ENCODE measurements at places on chromosomes 3 and 15.

GRCh38 chr15:66040211-66040892 lies 171.1 kb downstream of the RAB11A start:
- no peak for DNase-seq

- no peak for DNase-seq
These were observed 4.4 kb upstream of the IRAK2 start for GRCh38 chr3:10160346-10160745.

- DNase-seq = no peak
These were observed 17.8 kb downstream of the EDEM1 start for GRCh38 chr3:5205165-5205941.

DNA sequence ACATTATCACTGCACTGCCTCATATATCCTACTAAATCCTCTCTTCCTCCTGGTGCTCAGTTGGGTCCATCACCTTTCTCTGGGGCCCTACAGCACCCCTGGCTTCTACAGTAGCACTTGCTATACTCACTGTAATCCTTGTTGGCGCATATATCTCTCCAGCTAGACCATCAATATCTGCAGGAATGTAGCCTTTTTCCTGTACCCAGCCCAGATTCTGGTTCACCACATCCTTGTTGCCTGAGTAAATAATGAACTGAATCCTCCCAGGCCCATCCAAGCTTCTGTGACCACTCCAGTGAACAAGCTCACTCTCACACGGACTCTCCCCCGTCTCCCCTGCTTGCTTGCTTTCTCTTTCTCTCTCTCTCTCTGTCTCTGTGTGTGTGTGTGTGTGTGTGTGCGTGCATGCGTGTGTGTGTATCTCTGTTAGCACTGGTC lies 62.5 kb upstream of the LIPC start:
- DNase-seq = no peak

GRCh38 chr3:135238871-135239614 lies 444.0 kb downstream of the EPHB1 start:
- no peak for DNase-seq

DNA sequence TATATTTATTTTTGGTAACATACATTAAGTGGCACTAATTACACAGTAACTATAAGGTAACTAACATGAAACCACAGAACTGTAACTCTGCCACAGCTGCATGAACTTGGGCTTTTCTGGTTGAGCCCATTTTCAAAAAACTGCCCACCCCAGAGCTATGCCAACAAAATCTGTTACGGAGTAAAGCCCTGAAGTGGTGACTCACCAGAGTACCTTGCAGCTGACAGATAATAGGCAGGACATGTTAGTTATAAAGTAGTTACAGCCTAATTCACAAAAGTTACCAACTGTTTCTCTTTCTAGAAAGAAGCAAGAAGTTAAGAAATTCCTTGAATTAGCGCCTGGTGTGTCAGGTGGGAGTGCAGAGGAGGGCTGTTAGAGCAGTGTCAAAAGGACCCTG lies 1.5 kb upstream of the GPX1 start:
- no peak for DNase-seq

GRCh38 chr3:160921020-160921635 lies 165.1 kb downstream of the PPM1L start:
- no peak for DNase-seq

DNA sequence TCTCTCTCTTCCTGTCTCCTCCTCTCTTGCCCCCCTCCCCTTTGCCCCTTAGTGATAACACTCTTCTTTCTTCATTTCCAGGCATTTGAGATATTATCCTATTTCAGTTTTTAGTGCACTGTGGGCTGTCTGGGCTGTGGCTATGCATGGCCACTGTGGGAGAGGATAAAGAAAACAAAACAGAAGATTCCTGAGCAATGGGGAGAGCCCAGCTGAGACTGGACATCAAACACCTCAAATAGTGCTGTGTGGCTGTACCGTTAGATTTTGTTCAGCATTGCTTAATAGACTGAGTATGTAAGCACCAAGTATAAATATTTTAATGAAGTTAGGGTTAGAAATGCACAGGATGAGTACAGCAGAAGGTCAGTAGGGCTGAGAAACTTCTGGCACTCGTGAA lies 7.9 kb upstream of the GBE1 start:
- no peak for DNase-seq

DNA sequence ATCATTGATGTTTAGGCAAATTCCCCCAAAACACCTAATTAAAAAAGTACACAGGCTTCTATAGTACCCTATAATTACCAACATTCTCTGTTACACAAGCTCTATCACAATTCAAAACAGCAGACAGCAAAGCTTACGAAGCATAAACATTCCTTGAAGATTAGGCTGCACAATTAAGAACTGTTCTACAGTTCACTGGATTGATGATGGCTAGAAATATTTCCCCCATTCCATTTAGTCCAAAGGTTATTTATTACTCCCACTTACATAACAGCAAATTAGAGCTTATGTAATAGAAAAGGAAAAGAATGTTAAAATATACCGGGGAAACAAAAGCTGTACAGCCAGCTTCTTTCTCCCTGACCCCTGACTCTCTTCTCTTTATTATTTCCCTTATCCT lies 49.3 kb downstream of the UACA start:
- DNase-seq = no peak

DNA sequence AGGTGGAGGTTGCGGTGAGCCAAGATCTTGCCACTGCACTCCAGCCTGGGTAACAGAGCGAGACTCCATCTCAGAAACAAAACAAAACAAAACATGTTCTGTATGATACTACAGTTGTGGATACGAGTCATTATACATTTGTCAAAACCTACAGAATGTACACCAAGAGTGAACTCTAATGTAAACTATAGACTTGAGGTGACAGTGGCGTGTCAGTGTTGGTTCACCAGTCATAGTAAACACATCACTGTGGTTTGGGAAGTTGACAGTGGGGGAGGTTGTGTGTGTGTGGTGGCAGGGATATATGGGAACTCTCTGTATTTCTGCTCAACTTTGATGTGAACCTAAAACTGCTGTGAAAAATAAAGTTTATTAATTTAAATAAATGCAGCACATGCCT lies 33.0 kb upstream of the GNB5 start:
- no peak for DNase-seq

DNA sequence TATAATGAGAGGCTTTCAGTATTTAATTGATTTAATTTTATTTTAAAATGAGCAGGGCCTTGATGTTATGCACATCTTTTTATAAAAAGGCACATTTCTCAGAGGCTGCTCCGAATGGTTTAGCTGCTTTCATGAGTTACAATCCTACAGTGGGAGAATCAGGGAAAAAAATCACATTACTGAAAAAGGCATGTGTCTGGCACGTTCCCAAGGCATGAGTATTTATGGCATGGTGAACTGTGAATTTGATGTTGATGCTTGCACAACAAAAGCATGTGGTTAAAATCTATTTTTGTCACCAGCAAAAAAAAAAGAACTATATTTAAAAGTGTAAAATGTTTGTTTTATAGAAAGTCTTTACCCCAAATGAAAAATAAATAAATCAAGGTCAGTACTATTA lies 485.2 kb upstream of the ROBO2 start:
- no peak for DNase-seq

- DNase-seq = no peak
These were observed 11.0 kb downstream of the PRKCD start for GRCh38 chr3:53171827-53172505.

DNA sequence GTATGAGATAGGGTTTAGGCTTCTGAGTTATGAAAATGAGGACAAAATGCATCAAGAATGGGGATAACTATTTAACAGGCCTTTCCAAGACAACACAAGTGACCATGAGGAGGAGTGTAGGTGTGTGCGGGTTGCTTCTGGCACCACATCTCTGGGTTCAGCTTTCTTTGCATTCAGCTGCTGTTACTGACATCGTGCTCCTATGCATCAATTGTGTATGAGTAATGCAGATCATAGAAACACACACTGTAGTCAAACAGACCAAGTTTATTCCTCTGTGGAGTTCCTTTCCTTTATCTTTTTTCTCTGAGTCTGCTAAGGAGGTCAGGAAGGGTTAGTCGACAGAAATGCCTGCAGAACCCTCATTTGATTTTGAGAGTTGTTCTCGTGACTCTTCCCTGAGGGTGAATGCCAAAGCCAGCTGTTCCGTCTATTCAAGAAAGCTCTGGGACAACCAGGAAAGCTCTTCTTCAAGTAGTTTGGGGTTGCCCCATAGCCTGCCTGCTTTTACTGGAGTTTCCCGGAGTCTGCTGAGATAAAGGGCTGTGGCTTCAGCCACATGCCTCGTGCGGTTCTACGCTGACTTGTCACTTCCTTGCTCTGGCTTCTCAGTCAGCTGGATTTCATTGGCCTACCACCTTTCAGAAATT lies 136.7 kb upstream of the TLE3 start:
- DNase-seq = no peak

GRCh38 chr3:4818986-4819693 lies 160.1 kb upstream of the BHLHE40 start:
- no peak for DNase-seq

GRCh38 chr15:89469426-89470096 lies 26.8 kb downstream of the RHCG start:
- DNase-seq = no peak

DNA sequence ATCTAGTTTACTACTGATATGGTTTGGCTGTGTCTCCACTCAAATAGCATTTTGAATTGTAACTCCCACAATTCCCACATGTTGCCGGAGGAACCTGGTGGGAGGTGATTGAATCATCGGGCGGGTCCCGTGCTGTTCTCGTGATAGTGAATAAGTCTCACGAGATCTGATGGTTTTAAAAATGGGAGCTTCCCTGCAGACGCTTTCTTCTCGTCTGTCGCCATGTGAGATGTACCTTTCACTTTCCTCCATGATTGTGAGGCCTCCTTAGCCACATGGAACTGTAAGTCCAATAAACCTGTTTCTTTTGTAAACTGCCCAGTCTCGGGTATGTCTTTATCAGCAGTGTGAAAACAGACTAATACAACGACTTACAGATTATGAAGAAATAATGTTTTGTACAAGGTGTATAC lies 35.6 kb upstream of the PYDC2 start:
- DNase-seq = no peak

- DNase-seq = no peak
These were observed 11.2 kb upstream of the P2RY1 start for GRCh38 chr3:152823781-152824180.

DNA sequence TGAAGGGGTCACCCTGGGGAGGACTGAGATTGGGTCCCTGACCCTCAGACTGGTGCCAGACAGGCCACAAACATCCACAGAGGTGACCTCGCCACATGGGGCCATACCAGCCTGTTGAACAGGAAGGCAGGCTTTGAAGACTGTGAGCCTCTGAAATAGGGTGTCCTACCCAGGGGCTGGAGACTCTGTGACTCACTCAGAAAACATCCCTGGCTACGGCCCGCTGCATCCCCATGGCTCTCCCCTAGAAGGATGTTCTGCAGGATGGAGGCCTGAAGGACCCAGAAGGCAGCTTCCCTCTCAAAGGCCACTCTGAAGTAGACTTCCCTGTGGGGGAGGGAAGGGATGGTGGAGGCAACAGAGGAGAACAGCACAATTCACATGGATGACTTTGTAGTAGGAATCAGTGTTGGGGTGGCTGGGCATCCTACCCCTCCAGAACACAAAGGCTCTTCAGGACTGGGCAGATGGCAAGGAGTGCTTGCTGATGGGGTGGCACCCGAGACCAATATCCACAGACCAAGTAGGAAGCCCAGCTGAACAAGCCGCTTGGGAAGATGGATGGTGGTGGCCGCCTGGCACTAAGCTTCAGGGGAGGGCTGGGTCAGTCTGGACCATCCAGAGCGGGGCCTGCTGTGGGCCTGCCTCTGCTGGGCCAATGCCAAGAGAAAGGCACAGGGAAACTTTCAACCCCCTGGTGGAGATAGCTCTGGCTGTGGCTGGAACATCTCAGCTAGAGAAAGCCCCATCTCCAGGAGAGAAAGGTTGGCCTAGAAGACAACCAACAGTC lies 37.6 kb upstream of the DUSP7 start:
- no peak for DNase-seq

DNA sequence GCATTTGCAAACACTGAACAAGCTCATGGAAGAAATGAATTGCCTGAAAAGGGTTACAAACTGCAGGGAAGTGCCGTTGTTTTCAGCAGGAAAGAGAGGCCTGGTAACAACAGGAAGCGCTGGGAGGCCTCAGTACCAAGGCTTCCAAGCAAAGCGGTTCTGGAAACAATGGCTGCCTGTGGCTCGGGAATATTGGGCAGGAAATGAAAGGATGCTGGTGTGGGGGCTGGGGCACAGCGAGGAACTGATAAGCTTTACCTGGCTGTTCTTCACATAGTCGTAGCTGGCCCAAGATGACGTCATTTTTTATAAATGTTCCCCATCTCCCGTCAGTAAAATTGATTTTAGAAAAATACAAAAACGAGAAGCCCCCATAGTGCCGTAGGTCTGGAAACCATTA lies 55.9 kb downstream of the ARHGAP31 start:
- DNase-seq = no peak

DNA sequence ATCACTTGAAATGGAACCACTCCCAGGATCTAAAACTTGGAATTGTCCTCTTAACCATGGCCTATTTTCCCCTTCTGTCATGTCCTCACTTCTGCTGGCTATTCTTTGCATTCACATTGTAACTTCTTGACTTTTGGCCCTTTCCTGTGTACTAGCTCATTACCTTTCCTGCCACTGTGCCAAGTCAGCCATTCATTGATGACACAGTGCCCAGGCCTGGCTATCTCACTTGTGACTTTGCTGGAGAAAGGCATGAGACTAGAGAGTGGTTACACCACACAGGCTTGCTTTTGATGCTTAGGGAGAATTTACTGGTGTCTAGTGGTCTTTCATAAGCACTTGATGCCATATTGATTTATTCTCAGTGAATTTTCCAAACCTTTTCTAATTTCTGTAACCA lies 101.1 kb downstream of the NR1D2 start:
- no peak for DNase-seq

DNA sequence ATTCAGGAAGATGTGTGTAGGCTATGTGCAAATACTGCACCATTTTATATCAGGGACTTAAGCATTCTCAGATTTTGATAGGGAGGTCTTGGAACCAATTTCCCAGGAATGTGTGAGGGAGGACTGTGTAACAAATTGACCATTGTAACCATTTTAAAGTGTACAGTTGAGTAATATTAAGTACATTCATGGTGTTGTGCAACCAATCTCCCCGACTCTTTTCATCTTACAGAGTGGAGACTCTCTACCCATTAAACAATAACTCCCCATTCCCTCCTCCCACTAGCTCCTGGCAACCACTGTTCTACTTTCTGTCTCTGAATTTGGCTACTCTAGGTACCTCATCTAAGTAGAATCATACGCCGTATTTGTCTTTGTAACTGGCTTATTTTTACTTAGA lies 5.1 kb downstream of the RCN2 start:
- DNase-seq = no peak

DNA sequence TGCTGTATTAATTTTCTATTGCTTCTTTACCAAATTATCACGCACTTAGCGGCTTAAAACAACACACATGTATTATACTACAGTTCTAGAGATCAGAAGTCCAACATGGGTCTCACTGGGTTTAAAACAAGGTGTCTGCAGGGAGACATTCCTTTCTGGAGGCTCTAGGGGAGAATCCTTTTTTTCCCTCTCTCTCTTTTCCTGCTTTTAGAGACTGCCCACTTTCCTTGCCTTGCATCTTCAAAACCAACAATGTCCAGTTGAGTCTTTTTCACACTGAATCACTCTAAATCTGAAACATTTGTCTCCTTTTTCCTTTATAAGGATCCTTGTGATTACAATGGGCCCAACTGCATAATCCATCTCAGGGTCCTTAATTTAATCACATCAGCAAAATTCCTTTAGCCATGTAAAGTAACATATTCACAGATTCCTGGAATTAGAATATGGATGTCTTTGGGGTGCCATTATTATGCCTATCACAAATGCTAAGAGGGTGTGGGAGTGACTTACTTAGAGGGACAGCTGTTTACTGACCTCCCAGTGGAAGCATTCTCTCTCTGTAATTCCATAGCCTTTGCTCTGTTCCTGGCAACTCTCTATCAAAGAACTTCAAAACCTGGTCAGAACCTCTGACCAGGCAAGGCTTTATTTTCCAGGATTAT lies 21.8 kb downstream of the CD200 start:
- DNase-seq = no peak

All from cortex of kidney (tissue), 1 donor.